GF-D8 (cell line): ENCODE measurements at places on chromosomes 4 and X.

- DNase-seq: no peak
These were observed at the start of gene TKTL2 for GRCh38 chr4:163473576-163473975. TKTL2 (minus strand) TSS chr4:163473754; CDS start chr4:163473734, 20 bp downstream.

DNA sequence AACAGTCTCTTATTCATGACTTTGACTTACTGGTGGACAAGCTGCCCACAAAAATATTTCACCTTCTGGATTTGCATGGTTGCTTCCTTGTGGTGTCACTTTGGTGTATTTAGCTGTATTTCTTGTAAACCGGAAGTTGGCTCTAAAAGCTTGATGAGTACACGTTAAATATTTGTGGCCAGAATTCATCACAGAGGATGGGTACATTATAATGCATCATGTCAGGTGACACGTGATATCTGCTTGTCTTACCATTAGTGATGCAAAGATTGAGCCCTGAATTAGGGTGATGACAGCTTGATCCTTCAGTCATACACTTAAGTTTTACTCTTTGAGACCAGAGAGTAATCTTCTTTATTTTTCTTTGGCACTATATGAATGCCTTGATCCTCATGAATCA, 188.3 kb upstream of the RPS6KA3 start:
- no peak for DNase-seq

DNA sequence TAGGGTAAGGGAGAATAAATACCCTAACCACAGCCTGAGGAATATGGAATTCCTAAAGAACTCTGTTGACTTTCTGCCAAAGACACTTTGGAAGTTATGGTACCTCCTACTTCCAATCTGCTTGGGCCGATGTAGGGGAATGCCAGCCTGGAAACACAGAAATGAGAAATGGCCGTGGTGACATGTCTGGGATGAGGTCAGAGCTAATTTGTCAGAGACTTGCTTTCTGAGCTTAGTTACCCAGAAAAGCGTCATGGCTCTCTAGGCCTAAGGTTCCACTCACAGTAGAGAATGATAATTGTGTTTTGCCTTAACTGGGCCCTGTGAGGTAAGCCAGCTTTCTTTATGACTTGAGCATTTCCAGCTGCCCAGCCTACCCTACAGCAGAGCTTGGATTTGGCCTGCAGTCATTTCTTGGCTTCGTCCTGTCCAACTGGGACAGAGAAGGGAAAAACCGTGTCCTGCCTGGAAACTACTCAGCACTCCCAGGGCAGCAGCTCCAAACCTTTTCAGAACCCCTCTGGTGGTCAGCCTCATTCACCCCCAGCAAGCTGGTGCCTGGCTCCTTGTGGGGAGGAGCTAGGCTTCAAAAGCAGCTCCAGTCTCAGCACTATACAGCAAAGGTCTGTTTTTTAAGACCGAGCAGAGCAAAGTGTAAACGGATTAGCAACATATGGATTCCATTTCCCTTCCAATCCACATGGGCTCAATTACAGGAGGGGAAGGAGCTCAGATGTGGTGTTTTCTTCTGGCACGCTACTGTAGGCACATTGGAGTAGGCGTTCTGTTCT, 92.3 kb downstream of the RLIM start:
- DNase-seq: no peak

GRCh38 chr4:137597752-137598430, 65.6 kb upstream of the PCDH18 start:
- no peak for DNase-seq

GRCh38 chr4:187632260-187632995, 363.1 kb upstream of the ZFP42 start:
- DNase-seq: no peak

DNA sequence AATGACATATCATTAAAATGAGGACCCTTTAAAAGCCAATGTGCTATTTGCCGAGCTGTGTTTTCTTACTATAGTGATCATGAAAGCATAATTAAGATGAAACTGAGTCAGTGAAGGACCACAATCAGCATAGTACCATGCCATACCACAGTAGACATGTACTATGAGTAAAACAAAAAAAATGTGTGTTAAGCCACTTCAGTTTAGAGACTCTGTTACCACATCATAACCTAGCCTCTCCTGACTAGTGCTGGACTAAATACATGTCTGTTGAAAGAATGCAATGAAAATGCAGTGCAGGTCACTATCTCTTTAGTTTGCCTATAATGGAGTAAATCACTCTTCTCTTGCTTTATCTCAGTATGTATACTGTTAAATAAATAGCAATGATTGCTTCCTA, 12.3 kb upstream of the DDX53 start:
- no peak for DNase-seq

DNA sequence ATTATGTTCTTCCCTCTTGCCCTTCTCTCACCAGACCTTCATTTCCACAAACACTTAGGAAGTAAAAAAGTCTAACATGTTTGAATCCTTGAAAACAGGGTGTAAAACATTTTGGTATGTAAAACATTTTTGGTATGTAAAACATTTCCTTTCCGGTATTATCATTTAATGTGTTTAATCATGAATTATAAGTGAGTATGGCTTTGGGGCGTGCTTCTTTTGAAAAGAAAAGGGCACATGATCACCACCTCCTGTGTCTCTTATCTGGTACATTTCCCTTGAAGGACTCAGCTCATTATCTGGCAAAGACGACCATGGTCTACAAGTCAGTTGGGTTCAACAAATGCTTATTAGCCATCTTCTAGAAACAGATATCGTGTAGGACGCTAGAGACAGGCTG, 283.6 kb downstream of the FRMPD4 start:
- DNase-seq: no peak

DNA sequence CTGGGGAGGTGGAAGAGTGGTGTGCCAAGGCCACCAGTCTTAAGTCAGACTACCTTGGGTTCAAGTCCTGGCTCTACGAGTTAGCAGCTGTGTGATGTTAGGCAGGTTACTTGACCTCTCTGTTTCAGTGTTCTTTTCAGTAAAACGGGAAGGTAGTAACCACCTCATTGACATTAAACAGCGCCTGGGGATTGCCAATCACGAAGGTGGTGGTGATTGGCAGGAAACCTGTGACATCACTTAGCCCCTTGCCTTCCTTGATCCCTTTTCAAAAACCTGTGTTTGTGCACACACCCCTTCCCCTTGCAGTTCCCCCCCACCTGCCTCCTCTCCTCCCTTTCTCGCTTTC, 7.6 kb downstream of the KLF3 start:
- DNase-seq: no peak

DNA sequence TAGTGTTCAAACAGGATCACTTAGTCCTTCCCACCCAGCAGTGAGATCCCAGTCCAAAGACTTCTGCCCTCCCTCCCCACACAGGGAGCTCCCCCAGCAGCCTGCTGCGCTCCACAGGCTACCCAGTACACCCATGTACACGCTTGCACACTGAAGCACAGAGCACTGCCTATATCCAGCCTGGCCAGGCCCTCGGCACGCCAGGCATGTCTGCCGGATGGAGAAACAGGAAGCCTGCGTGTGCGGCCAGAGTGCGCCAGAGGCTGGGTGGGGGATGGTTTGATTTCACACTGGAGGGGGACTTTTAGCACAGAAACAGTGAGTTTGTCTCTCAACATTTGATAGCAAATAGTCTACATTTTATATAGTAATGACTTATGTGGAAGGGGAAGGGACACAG, 833.5 kb upstream of the IGFBP7 start:
- no peak for DNase-seq

- no peak for DNase-seq
These were observed 60.9 kb downstream of the IRF2 start for GRCh38 chr4:184413261-184414046.

- DNase-seq: no peak
These were observed 10.6 kb upstream of the RASGEF1B start for GRCh38 chr4:81482326-81482725.

DNA sequence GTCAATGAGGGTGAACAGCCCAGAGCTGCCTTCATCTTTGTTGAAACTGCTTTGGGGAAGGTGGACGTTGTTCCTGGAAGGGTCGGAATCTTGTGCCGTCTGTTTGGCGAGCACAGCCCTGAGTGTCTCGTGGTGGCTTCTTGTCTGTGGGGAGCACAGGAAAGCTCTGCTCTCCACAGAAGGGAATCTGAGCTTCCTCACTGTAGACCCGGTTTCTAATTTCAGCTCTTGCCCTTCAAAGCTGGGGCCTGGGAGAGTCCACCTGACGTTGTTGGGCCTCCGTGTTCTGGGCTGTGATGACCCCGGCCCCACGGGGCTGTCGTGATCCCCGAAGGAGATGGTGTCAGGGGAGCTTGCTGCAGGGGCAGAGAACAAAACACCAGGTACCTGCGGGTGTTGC, 47.5 kb downstream of the SORCS2 start:
- no peak for DNase-seq

DNA sequence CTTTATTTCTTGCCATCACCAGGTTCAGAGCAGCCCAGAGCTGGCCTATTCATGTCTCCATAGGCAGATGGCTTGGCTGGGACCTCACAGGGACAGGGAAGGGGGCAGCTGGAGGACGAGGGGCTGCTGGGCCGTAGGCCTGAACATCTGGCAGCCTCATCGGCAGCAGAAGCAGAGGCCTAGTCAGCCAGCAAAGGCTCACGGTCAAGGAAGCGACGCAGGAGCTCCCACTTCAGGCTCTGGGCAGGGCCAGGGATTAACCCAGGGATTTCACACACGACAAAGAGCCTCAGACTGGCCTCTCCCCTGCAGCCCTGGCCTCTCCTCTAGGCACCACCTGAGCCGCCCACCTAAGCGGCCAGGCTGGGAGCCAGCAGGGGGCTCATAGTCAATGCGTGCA, 46.0 kb upstream of the MAN2B2 start:
- DNase-seq: no peak
